A549 treated with dexamethasone at 1 μM for 4 hours (cell line): ENCODE measurements at places on chromosomes 4 and X. TPM values are rescaled to one million over a fixed set of nuclear protein-coding genes. Genes with fewer than 3 reads are reported as not detected.

Gene PASD1
- 0.02 to 0.07 TPM in 2 of 5 replicates, not detected in the others for total RNA-seq

Gene CFAP99
- 0.06 to 0.13 TPM (median 0.09 TPM) in 4 of 5 replicates, not detected in the other for total RNA-seq

Gene RHOXF2
- total RNA-seq: not detected in 5 replicates

Gene TIMM17B
- total RNA-seq: 81.1 to 95.0 TPM (median 85.5 TPM) in 5 replicates

Gene FAM9C
- 0.05 TPM in 1 of 5 replicates, not detected in the others for total RNA-seq

Gene LUZP4
- not detected in 5 replicates for total RNA-seq

Gene RAB9B
- 0.02 to 0.05 TPM (median 0.04 TPM) in 4 of 5 replicates, not detected in the other for total RNA-seq

Gene PCSK1N
- 16.0 to 47.0 TPM (median 40.7 TPM) in 5 replicates for total RNA-seq

Gene PGRMC1
- 132 to 145 TPM (median 138 TPM) in 5 replicates for total RNA-seq

Gene OTC
- not detected in 5 replicates for total RNA-seq

Gene MAGEB10
- not detected in 5 replicates for total RNA-seq

Gene MRPL1
- 22.1 to 25.6 TPM (median 22.8 TPM) in 5 replicates for total RNA-seq
